ENCODE measurements at places on chromosomes 4 and X.

GRCh38 chr4:80204433-80205011, 7.2 kb downstream of the PRDM8 start:
- no peak for DNase-seq

DNA sequence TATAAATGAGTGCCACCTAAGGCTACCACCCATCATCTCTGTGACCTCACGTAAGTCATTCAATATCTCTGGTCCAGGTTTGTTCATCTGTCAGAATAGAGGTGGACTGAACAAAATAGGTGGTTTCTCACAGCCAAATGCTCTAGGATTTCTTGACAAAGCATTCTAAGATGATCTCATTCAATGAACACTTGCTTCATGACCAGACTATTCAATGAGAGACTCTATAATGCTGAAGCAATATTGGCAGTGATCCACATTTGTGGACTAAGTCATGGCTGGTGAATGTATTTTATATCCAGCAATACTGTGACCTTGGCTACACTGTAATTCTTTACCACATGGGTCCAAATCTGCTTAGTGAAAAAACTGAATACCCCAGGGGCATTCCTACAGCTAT, 37.9 kb downstream of the LDB2 start:
- no peak for DNase-seq

GRCh38 chrX:45992402-45993123, 552.7 kb downstream of the ZNF674 start:
- DNase-seq: no peak

- no peak for DNase-seq
Observed at GRCh38 chr4:90419124-90419711, 292.0 kb downstream of the CCSER1 start.

GRCh38 chrX:20664774-20665173, 398.1 kb upstream of the RPS6KA3 start:
- DNase-seq: no peak

DNA sequence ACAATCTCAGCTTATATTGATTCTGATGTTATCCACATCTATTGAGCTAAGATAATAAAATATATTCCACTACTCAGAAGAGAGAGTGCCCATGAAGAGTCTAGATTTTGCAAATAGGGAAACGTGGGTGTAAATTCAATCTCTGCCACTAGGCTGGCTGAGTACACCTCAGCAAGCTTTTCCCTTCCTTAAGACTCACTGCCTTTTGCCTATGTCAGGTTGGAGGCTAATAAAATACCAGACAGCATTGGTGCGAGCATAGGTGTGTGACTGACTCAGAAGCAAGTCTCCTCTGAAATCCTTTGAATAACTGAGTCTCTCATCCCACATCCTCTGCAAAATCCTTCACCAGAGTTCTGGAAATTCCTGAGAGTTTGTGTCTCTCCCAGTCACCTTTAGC, 405.4 kb upstream of the CPEB2 start:
- no peak for DNase-seq

GRCh38 chrX:43003939-43004338, 226.0 kb upstream of the PPP1R2C start:
- no peak for DNase-seq

DNA sequence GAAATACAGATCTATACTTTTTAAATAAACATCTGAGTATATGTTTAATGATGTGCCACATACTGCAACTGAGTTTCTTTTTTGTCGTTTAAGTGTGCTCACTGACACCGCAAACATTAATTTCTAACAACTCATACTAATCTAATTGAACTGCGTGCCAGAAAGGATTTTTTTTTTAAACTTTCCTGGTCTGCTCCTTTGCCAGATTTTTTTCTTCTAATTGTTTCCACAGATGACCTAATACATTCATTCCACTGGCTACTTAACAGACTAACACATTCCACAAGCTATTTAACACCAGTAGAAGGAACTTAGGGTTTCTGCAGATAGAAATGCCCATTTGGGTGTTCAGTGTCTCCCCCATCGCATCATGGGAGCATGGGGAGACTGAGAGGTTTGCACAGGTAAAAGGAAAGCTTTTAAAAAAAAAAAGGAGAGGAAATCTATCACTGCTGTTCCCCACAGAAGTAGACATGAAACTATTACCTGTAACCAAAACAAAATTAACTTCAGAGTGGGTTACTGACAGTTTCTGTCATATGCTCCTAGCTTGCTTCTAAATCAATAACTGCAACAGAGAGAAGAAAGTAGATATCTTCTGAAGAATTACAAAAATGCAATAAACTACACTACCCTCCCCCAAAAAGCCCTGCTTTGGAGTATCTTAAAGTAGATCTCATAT, 31.6 kb downstream of the SH3KBP1 start:
- no peak for DNase-seq

DNA sequence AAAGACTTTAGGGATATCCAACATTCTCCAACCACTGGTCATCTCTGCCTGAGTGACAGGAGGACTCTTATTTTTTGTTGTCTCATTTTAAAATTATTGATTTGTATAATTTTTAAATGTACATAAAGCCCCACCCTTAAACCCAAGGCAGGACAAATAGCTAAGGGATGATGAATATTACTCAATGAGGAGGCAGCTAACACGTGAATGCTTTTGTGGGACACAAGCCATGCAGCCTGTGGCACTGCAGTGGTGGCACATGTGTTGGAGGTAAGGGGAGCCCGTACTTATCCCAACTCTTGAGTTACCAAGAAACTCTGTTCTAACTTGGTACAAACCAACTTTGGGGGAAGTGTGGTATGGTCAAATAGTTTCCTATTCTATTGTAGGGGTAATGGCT, 19.5 kb downstream of the MID1IP1 start:
- DNase-seq: no peak

DNA sequence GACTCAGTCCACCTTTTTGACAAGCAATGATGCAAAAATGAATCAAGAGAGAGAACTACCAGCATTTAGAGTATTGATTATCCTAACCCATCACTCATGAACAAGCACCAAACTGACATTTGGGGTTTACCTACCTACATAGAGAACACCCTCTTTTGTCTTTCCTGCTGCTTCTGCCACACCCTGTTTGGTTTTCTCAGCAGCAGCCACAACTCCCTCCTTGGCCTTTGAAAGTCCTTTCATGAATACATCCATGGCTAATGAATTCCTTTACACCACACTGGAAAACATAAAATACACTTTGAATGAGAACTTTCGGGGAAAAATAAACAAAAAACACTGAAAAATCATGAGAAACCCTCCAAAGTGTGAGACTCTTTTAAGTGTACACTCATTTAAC, 1.5 kb downstream of the SNCA start:
- DNase-seq: no peak

- no peak for DNase-seq
Observed at GRCh38 chr4:145061318-145061920, 36.6 kb downstream of the ANAPC10 start.

DNA sequence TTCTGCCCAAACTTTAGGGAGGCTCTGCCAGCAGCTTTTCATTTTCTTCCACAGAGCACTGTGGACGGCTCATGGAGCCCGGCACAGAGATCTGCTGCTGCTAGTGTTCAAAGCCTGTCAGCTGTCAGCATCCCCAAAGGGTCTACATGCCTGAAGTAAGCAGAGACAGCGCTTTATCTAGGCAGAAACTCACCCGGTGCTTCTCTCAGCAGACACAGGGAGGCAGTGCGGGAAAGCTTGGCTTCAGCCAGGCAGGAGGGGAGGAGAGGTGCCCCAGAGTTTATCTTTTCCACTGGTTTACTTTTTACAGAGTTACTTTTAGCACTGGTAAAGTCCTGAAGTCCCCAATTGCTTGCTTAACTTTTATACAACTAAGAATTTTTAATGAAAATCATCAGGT, 339.3 kb downstream of the NKX6-1 start:
- DNase-seq: no peak
